ENCODE measurements at places on chromosomes 12 and 14.

DNA sequence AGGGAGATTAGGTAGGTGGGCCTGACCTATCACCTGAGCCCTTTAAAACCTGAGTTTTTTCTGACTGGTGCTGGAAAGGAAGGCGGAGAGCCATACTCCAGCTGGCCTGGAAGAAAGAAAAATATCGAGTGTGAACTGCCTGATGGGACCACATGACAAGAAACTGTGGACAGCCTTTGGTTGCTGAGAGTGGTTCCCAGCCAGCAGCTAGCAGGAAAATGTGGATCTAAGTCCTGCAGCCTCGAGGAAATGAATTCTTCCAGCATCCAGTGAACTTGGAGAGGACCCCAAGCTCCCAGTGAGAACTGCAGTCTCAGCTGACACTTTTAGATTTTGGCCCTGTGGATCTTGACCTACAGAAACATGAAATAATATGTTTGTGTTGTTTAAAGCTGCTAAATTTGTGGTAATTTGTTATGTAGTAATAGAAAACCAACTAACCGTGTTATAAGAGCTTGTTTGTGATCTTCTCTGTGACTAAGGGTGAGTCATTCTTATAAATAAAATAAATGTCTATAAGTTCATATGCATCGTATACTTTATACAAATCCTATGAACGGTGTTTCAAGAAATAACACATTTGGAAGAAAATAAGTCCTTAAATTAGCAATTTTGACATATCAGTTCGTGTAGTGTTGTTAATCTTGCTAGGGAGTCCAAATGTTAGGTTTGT is 359.6 kb downstream of the BMP4 start:
- DNase-seq = peak; percentile 34

DNA sequence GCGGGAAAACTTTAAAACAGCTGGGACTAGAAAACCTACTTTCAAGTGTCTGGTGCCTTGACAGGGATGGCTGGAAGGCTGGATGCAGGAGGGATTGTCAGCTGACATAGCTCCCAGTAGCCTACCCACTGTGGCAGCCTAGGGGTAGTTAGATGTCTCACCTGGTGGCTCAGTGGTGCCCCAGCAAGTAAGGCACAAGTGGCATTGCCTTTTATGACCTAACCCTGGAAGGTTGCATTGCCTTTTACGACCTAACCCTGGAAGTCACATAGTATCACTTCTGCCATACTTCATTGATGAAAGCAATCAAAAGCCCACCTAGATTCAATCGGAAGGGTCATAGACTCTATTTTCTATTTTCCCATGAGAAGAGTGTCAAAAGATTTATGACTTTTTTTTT is 724.7 kb upstream of the TBX3 start:
- no peak for DNase-seq

DNA sequence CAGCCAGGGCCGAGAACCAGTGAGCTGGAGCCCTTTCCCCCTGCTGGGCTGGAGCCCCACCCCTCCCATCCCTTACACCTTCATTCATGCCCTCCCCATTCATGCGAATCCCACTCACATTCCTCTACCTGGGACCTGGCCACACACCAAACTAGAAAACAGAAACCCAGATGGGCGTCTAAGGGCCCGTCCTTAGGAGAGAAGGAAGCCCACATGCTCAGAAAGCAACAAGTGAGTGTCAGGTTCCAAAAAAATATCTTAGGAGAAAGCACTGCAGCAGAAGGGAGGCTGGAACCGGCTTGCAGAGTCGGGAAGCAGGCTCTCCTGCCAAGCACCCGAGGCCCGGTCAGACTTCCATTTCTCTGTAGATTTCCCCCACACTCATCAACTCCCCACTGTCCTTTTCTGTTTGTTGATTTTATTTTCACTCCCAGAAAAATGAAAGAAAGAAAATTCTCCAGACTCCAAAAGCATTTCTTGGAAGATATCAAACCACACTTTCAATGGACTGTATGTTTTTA is 13.6 kb downstream of the BCL11B start:
- DNase-seq = no peak

- DNase-seq = no peak
Measured at GRCh38 chr12:65454115-65454787, 175.8 kb downstream of the MSRB3 start.

DNA sequence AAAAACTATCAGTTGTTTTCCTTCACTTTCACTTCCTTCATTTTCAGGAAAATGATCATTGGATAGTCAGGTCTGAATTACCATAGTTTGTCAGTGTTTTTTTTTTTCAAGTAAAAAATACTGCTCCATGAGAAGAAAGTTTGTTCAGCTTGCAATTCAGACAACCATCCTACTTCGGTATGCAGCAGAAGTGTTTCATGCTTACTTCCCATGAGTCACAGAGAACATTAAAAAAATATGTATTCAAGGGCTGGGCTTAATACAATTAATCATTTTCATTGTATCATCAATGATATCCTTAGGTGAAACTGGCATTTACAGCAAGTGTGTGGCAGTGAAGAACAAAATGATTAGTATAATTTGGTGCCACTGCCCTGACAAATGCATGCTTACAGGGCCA is 21.6 kb downstream of the PYM1 start:
- peak; percentile 68 for DNase-seq

DNA sequence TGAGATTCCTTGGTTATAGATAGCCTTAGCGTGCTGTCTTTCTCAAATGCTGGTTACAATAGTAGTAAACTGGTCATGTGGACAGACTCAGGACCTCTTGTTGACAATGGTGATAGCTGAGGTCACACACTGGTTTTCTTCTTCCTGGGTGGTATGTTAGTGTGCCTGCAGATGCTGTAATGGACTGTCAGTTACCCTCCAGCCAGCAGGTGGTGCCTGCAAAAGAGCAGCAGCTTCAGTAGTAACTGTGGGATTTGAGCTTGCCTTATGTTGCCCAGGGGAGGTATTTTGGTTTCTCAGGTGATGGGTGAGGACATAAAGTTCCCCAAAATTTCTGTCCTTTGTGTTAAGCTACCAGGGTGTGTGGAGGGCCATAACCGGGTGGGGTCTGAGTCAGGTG is 33.7 kb upstream of the SCAF11 start:
- DNase-seq = no peak

GRCh38 chr12:13592063-13592942 is 389.1 kb downstream of the GRIN2B start:
- peak; percentile 4 for DNase-seq

- DNase-seq = peak; percentile 23
Measured at GRCh38 chr12:107760207-107760808, 629 bp downstream of the PRDM4 start.

GRCh38 chr12:49979016-49979586 is 6.4 kb downstream of the AQP6 start:
- DNase-seq = no peak

DNA sequence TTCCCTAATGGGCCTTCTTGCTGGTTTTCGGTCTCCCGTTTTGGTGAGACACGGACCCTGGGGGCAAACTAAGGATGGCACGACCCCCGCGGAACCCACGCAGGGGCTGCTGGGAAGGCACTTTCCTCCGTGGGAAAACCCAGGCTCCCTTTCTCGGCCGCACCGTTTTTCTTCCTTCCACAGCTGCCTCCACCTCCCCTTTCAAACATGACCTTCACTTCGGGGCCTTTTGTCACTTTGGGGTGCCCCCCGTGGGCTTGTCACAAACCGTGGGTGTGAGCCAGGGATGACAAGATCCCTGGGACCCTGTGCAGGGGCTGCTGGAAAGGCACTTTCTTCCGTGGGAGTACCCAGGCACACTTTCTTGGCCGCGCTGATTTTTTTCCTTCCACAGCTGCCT is 268.7 kb downstream of the ALG10 start:
- DNase-seq = no peak

DNA sequence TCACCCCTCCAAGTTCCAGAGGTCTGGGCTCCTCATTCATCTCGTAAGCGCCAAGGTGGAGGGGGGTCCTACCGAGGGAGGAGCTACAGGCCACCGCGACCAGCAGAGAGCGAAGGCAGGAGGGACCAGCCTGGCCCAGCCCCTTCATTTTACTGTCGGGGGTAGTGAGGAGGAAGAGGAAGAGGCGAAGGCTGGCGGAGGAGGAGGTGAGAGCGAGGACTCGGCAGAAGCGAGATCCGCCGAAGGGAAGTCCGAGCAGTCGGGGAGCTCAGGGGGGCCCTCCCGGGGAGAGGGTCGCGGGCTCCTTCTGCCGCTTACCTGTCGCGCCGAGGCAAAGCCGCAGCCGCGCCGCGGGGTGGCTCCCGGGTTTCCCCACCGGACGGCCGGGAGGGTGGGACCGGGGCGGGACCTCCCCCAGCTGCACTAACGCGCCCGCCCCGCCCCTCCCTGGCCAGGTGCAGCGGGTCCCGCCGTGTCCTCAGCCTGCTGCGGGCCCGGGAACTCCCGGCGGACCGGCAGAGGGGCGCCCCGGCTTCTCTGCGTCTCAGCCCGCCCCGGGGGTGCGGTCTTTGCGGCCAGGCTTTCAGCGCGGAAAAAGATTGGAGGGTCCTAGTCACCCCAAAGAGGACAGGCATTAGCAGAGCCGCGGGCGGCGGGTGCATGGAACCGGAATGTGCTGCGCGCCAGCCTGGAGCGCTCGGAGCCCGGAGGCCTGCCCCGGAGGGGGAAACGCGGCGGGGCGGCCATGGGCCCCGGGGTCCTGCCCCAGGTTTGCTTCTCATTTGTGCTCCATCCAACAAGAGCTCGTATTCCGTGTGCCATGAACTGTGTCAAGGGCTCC is at the start of gene GALNT6:
Gene GALNT6 (minus strand): TSS at position 124 of the 841 bp plus-strand sequence. CDS start 11,625 bp downstream, outside the sequence.
- peak; percentile 67 for DNase-seq

DNA sequence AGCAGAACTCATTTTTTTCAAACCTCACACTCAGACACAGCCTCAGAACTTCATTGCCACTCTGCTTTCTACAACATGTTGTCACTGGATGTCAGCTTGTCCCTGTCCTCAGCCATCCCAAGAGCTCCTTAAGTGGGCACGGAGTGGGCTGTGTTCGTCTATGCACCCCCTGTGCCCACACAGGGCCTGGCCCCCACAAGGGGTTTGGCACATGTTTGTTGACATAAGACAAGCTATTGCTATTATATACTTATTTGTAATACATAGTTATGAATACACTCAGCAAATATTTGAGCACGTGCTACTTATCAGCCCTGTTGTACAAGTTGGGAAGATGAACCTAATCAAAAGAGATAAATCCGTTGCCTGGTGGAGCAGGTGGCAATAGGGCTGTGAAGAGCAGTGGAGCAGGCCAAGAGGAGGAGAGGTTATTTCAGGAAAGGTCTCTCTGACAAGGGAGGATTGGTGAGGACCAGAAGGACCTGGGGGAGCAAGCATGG is 4.3 kb upstream of the BDKRB1 start:
- no peak for DNase-seq

- peak; percentile 83 for DNase-seq
Measured at GRCh38 chr14:60095781-60096450, 4.2 kb downstream of the PCNX4 start.

- DNase-seq = no peak
Measured at GRCh38 chr12:20201733-20202132, 166.6 kb upstream of the PDE3A start.

- DNase-seq = no peak
Measured at GRCh38 chr12:120588948-120589930, 8.0 kb upstream of the POP5 start.

- DNase-seq = no peak
Measured at GRCh38 chr12:114961491-114961890, 277.5 kb upstream of the TBX3 start.

DNA sequence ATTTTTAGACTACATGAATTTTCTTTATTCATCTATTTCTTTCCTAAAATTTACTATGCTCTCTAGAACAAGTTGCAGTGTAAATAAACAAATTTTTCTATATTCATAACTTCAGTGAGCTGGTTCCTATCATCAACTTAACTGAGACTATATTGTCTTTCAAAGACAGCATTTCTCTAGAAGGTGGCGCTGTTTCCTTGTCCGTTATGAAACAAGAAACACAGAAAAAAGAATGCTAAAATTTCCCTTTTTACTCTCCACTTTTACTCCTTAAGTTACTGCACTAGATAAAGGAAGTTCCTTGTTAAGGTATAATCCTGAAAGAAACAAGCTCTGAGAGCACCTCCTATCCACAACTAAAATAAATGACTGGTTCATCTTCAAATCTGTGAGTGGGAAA is 8.2 kb upstream of the CLEC2A start:
- DNase-seq = peak; percentile 22
